Activated CD4-positive, CD25-positive, alpha-beta regulatory T cell (primary cell): ENCODE measurements at places on chromosomes 12 and 14.

DNA sequence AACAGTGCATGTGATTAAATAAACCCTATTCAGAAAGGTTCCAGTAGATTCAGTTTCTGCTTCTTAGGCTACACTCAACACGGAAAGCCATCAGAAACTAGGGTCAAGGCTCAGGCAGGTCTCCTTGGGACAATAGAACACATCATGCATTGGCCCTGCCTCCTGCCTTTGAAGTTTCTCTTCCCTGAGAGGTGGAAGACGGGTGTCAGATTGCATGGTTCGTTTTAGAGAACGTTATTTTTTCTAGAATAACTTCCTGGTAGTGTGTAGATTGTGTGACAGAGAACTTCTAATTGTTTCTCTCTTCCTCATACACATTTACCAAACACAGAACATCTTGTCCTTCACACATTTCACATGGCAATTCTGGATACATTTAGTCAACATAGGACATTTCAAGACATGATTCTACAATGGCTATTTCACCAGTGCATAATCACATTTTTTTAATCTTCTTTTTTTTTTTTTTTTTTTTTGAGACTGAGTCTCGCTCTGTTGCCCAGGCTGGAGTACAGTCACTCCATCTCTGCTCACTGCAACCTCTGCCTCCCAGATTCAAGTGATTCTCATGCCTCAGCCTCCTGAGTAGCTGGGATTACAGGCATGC, 106.6 kb upstream of the AMN1 start:
- DNase-seq, result no peak

GRCh38 chr12:122406701-122407164, 15.7 kb downstream of the CLIP1 start:
- DNase-seq, result no peak

- no peak for DNase-seq
Measured at GRCh38 chr12:125121106-125121505, 55.9 kb downstream of the AACS start.

GRCh38 chr12:11676052-11676451, 26.6 kb downstream of the ETV6 start:
- DNase-seq, result no peak

DNA sequence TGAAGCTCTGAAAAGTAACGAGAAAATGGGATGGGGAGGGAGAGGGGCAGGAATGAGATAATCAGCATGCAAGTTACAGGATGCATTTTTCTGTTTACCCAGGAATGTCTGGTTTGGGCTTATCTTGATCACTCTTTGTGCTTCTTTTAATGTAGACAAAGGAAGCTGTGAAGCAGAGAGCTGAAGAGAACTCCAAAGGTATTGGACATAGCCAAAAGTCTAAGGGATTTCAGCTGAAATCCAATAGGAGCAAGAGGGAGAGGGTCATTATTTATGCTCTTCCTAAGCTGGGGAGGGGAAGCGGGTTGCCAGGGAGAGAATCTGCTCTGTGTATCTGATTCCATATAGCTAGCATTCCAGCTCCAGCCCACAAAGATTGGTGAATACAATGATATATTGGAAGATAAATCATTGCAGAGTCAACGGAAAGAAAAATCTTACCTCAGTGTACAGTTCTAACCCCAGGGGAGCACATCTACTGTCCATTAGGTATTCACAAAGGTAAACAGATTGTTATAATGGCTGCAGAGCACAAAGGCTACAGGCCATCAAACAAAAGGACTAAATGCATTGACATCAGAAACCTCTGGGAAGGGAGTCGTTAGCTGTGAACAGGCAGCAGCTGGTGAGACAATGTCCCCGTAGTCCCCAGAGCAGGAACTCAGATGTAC, 61.0 kb upstream of the PELI2 start:
- no peak for DNase-seq

DNA sequence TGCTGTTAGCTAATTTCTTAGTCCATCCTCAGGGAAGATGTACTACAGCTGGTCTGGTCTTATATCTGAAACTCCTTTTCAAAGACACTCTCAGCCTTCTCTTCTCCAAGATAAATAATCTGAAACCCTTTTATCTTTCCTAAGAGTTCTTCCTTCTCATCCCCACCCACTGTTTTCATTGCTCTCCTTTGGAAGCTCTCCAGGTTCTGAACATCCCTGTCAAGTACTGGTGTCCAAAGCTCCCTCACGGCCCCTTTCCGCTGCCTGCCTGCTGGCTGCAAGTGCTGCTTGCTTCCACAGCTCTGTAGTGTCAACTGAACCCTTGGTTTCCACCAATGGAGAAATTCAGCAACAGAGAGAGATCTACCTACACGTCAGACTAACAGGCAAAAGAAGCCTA, 6.6 kb upstream of the SLC6A13 start:
- no peak for DNase-seq

GRCh38 chr12:100268835-100269564, 2.0 kb downstream of the SCYL2 start:
- no peak for DNase-seq

GRCh38 chr12:42868291-42868690, 278.7 kb upstream of the PRICKLE1 start:
- no peak for DNase-seq

DNA sequence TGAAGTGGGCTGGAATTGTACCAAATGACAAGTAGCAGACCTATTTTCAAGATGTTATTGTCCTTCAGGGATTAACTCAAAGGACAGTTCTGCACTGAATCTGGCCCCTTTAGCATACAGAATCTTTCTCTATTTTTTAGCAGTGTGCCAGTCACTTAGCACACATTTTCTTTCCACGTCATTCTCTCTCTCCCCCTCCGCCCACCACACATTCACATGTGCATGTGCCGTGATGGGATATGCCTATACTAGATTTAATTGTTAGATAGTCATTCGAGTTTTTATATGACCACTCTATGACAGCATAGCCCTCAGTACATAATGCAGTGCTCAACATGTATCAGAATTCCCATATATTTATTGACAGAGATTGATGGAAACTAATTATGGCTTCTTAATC, 129.1 kb downstream of the KCNC2 start:
- no peak for DNase-seq

DNA sequence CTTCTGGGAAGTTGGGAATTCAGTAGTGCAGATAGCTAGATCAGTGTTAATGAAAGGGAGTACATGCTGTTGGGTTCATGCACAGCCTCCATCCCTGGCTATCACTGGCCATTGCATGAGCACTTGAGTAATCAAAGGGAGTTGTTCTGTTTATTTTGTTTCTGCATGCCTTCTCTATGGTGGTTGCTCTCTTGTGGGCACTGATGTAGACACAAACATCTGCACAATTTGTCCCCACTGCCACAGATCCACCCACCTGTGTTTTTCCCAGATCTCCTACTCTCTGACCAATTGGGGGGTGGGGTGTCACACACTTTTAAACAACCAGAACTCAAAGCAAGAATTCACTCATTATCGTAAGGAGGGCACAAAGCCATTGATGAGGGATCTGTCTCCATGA, 89.7 kb upstream of the DHRS4 start:
- DNase-seq, result no peak
